Fibroblast of the aortic adventitia (primary cell): ENCODE measurements at places on chromosomes 7 and 10. TPM values are rescaled to one million over a fixed set of nuclear protein-coding genes. Genes with fewer than 3 reads are reported as not detected.

Gene CYP26A1
- total RNA-seq = not detected in 2 replicates

Gene MSMB
- not detected in 2 replicates for total RNA-seq

Gene CHRM2
- total RNA-seq = 1.2 and 26.4 TPM in 2 replicates

Gene ADAM12
- total RNA-seq = 82.7 and 83.5 TPM in 2 replicates

Gene C10orf62
- total RNA-seq = not detected in 2 replicates
